Renal cortical epithelial cell (primary cell): ENCODE measurements at places on chromosomes 5 and 9.
A peak's percentile ranks its signal among the peaks of the same experiment; 100 is the strongest.

DNA sequence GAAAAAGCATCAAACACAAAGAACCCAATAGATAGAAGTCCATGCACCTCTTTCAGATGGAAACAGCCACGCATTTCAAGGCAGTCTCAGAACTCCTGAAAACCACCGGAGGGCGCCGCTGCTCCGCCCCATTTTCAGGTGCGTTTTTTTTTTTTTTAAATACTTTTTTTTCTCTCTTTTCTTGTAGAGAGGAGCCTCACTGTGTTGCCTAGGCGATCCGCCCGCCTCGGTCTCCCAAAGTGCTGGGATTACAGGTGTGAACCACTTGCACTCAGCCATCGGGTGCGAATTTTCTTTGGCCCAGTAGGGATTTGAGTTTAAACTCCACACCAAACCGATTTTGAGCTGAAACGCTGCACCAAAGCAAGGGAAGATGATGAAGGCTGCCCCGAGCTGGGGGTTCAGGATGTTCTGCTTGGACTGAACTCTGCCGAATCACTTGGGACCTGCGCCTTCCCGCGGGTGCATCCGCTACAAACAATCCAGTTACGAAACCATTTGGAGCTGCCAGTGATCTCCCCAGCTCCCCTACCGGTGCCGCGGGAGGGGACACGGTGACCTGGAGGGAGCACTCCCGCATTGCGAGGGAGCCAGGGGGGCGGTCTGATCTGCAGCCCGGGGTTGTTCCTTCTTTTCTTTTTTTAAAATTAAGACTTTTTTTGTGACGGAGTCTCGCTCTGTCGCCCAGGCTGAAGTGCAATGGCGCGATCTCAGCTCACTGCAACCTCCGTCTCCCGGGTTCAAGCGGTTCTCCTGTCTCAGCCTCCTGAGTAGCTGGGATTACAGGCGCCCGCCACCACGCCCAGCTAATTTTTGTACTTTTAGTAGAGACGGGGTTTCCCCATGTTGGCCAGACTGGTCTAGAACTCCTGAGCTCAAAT lies 1.4 kb downstream of the PTGR1 start:
- DNase-seq = peak; percentile 76

DNA sequence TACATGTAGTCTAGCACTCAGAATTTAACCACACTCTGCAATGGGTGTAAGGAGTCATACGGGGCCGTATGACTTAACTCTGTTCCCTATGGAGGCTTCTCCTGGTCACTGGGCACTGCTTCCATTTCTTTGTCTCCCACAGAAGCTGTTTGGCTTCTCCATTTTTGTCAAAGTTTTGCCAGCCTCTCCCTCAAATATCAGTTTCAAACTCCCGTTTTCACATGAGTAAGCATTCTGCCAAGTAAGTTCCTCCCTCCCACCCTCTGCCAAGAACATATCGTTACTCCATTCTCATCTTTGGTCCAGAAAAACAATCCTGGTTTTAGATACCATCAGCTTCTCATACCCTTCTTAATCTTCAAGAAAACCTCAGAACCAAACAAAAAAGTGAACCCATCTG lies 6.1 kb downstream of the AFAP1L1 start:
- no peak for DNase-seq

DNA sequence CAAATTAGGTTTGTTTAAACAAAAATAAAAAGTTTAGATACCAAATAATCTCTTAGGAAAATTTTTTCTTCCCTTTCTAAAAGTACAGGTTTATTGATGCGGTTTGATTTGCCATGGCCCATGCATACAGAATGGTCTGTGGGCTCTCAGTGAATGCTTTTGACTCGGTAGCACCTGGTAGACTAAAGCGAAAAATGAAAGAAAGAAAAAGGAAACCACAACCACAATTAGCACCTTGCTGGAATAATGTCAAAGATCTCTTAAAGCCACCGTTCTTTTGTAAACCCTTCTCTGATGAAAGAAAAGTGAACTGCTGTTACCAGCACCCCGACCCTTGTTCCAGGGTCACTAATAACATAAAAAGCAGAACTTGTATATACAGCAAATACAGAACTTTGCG lies 157.9 kb downstream of the NFIB start:
- DNase-seq = no peak

DNA sequence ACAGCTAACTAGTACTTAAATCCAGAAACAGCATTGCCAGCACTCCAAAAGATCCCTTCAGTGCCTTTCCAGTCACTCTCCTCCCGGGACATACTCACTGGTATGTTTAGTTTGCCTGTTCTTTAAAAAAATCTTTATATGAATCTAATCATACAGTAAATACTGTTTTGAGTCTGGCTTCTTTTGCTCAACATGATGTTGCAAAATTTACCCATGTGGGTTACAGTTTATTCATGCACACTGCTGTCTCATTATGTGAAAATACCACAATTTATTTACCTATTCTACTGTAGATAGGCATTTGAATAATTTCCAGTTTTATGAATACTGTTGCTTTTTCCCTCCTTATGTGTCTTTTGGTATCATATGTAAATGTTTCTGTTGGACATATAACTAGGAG lies 13.5 kb downstream of the NDFIP1 start:
- DNase-seq = no peak

GRCh38 chr9:135745686-135746324 lies 43.8 kb downstream of the KCNT1 start:
- DNase-seq = no peak

DNA sequence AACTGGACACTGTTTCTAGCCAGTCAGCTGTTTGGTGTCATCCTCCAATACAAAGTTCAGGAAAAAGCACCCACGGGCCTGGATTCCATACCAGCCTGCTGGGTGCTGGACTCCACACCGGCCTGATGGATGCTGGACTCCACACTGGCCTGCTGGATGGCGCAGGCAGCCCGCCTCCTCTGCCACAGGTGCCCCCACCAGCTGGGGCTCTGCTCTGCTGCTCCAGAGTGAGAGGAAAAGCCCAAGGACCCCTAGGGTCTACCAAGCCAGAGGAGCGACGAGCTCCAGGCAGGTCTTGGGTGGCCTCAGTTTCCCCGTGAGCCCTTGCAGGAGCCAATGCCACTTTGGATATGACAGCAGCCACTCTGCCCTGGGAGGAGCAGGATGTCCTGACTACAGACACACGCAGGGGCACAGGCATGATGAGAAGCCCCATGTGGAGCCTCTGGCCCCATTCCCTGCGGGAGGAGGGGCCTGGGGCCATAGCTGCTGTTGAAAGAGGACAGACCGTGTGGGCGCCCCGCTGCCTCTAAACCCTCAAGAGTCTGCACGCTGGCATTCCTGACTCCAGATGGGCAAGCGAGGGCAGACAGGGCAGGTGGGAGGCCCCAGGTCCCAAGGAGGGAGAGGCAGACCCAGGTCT lies 141.6 kb downstream of the OLFM1 start:
- DNase-seq = no peak

DNA sequence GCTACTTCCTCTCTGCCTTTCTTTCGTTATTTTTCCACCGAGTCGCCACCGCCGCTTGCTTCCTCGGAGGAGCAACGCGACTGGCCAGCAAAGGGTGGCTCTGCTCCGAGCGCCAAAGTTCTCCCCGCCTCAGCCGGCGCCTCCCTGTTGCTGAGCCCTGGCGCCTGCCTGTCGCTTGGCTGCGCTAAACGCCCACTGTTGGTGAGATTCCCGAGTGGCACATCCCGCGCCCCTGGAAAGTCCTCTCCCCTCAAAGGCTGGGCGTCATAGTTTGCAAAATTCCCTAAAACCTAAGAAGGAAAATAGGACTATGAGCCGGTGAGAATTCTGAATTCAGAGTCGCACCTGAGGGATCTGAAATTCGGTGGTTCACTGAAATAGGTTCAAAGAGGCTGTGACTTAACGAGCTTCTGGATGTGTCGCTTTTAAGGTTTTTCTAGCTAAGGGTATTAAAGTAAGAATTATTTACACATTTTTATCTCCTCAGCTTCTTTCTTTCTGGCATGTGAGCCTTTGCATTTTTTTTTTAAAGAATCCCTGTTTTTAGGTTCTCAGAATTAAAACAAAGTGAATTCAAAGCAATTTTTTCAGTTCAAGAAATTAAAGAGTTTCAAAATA lies at the start of gene GRIN3A:
GRIN3A (minus strand) TSS at position 82 of the 618 bp plus-strand sequence. CDS start 668 bp downstream, outside the sequence.
- no peak for DNase-seq

DNA sequence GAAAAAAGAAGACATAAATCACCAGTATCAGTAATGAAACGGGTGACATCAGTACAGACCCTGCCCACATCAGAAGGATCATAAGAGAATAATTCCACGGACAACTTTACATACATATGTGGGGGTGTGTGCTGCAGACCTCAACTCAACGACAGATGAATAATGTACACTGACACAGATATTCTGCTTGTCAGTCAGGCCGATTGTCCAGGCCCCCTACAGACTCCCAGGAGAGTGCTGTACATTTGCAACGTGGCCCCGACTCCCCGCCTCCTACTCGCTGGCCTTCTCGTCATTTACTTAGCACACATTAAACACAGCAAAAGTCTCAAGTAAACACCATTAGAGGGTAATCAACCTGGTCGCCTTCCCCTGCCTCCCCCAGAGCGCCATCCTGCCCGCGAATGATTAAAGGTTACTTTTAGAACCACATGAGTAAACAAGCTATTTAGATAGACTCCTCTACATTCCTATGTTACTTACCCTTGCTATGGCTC lies 3.5 kb upstream of the TMED9 start:
- no peak for DNase-seq
